ENCODE measurements at places on chromosomes 11 and 22.

DNA sequence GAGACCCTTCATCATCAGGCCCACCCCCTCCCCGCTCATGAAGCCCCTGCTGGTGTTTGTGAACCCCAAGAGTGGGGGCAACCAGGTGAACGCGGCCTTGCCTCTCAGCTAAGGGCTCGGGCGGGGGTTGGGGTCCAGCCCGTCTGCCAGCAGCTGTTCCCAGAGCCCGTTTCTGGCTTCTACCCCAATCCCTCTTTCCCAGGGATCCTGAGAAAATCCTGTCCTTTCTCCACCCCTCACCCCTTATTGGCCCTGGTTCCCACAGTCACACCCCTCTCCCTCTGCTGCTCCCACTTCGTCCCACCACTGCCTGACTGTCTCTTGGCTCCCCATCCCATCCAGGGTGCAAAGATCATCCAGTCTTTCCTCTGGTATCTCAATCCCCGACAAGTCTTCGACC, 9.4 kb upstream of the MDK start:
- no peak for DNase-seq

- peak; percentile 44 for DNase-seq
Measured at GRCh38 chr11:90288212-90288821, 65.5 kb upstream of the CHORDC1 start.

DNA sequence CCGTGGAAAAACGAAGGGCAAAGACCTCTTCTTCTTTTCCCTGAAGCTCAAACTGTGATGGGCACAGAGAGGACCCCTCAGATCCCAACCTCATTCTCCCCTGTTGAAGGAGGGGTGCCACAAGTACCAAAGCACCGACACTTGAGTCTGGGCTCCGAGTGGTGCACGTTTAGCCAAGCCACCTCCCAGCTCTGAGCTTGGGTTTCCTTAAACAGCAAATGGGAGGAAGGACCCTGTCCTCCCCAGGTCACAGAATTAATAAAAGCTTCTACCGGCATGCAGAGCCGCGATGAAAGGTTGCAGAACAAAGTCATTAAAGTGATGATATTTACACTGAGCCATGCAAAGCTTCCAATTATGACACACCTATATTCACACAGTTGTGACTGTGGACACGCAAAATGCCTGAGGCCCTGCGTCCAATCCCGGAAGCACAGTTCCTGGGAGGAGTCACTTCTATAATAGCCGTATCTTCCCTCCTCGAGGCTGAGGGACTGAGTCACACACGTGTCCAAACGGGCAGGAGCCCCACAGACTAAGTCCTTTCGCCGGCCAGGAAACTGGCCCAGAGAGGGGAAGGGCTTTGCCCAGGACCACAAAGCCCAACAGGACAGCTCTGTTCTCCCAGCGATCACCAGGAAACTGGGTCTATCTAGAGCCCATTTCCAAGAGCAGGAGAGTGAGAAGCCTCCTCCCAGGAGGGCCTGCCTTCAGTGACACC, 922 bp upstream of the CSNK1E start:
- peak; percentile 86 for DNase-seq

GRCh38 chr11:61046833-61047232, 55.5 kb upstream of the CD5 start:
- no peak for DNase-seq

GRCh38 chr11:22879630-22880029, 19.4 kb upstream of the CCDC179 start:
- DNase-seq: peak; percentile 62

GRCh38 chr11:111918390-111919256, at the start of gene C11orf52:
C11orf52 (plus strand) TSS chr11:111918913; CDS start chr11:111918973, 60 bp downstream.
- DNase-seq: peak; percentile 76

DNA sequence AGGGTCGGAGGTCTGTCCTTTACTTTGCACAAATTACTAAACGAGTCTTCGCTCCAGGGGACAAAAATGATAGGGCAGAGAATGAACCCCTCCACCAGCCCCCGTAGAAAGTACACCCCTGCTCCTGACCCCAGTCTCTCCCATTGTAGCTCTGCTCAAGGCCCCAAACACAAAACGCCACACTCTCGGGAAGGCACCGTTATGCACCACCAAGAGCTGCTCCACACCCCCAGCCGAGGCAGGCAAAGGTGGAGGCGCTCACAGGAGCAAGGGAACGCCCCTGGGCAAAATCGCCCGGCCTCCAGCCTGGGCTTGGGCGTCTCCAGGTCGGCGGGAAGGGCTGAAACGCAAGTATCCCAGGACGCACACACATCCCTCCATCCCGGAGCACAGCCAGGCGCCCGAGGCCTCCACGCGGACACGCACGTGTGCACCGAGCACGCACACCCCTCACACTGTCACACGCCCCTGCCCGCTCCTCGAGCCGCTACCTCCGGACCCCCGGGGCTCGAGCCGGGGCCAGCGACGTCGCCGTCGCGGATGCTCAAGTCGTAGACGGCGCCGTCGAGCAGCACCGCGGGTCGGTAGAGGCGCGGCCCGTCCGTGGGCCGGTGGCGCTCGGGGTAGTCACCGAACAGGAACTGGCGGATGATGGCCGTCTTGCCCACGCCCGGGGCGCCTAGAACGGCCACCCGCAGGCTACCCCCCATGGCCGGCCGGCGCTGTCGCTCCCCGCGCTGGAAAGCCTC, 786 bp downstream of the RASL10A start:
- no peak for DNase-seq

- DNase-seq: peak; percentile 81
Measured at GRCh38 chr11:18650859-18651557, 16.9 kb upstream of the SPTY2D1 start.

DNA sequence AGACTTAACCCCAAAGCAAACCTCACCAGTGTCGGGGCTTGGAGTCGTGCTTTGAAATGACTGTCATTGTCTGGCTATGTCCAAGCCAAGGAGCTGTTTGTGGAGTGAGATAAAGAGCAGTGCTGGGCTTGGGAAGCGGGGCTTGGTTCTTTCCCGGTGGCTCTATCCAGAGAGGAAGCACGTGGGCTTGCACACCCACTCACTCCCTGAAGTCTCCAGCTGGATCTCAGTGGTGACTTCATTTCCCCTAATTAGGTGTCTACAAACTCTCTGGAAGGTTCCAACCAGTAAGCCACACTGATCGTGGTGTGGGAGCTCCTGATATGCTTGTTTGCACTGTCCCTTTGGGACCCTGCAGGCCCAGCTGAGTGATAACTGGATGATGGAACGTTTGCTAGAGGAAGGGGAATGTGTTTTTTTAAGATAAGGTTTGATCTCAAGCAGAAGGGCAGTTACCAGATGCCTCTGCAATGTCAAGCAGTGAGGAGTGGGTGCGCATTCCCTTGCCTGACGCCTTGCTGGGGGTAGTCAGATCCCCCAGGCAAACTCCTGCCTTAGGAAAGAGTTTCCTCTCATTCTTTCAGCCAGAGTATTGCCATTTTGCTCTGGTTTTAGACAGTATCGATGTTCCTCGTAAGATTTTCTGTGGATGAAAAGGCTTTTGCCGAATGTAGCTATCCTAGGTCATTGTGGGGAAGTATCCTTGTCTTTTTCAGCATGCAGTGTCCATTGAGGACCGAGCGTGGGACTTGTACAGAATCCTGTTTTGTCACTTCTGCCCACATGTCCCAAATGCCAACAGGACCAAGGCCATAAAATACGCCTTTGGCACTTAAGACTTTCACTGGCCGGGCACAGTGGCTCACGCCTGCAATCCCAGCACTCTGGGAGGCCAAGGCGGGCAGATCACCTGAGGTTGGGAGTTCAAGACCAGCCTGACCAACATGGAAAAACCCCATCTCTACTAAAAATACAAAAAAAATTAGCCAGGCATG, 90.9 kb downstream of the MICAL2 start:
- DNase-seq: peak; percentile 80

GRCh38 chr11:7639643-7640025, 33.7 kb downstream of the CYB5R2 start:
- no peak for DNase-seq

GRCh38 chr22:35594686-35595085, 22.4 kb downstream of the MB start:
- DNase-seq: no peak

DNA sequence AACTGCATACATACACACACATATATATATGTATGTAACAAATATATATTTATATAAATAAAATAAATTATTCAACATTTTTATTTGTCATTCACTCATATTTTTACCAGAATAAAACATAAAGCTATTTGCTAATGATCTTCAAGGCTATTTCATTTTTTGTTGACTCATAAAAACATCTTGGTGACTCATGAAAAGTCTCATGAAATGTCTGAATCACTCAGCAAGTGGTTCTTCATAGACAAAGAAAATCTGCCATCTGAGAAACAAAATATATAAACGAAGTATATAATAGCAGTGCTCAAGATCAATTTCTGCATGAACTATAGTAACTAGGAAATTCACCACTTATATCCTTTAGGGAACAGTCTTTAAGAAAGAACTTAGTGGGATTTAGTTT, 764.8 kb upstream of the FAT3 start:
- DNase-seq: no peak

DNA sequence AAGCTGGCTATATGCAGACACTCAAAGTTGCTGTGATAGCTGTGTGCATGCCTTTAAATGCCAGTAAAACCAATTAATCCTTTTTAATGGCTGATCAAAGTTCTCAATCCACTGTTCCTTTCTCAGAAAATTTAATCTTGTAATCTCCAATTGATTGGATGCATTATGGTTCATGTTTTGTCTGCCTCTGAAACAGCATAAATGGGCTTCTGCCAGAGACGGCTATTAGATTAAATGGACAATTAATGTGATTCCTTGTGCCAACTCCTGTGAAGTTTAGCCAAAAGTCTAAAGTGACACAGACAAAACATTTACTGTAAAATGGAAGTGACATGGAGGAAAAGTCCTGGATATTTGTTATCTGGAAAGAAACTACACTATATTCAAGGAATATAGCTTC, 952.5 kb upstream of the FAT3 start:
- DNase-seq: no peak

- DNase-seq: peak; percentile 75
Measured at GRCh38 chr22:28440592-28441390, 238.8 kb downstream of the TTC28 start.

GRCh38 chr11:102331341-102331740, 14.1 kb downstream of the BIRC3 start:
- no peak for DNase-seq

GRCh38 chr11:120562806-120563425, 51.4 kb downstream of the GRIK4 start:
- DNase-seq: no peak

Measured in choroid plexus epithelial cell (primary cell).